ENCODE measurements at places on chromosomes 1 and 21.

- DNase-seq = no peak
These were observed 319.4 kb upstream of the NFIA start for GRCh38 chr1:60762911-60763310.

GRCh38 chr1:20153000-20153418 lies 13.9 kb downstream of the PLA2G2F start:
- no peak for DNase-seq

DNA sequence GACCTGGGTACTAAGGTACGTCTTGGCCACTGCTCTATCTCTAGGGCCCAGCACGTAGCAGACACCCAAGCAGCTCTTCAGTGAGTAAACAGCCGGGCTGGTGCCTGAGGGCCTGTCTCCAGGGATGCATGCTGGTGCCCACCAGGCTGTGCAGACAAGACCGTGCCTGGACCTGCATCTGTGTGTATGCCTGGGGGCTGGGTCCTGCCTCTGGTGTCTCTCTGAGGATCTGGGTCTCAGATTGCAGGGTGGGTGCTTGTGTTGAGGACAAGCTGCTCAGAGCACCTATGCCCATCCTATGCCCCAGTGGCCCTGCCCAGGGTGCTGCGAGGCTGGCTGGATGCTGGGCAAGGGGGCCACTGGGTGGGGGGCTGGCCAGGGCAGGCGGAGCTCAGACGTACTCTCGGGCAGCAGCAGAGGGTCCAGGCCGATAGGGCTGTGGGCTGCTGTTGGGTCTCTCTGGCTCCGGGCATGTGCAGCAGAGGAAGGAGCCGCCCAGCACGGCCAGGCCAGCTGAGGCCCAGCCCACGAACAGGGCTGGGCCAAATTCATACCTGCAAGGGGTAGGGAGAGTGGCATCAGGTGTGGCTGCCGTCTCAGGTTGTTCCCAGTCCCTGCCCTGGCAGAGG lies 4.4 kb downstream of the CLDN19 start:
- DNase-seq = no peak

DNA sequence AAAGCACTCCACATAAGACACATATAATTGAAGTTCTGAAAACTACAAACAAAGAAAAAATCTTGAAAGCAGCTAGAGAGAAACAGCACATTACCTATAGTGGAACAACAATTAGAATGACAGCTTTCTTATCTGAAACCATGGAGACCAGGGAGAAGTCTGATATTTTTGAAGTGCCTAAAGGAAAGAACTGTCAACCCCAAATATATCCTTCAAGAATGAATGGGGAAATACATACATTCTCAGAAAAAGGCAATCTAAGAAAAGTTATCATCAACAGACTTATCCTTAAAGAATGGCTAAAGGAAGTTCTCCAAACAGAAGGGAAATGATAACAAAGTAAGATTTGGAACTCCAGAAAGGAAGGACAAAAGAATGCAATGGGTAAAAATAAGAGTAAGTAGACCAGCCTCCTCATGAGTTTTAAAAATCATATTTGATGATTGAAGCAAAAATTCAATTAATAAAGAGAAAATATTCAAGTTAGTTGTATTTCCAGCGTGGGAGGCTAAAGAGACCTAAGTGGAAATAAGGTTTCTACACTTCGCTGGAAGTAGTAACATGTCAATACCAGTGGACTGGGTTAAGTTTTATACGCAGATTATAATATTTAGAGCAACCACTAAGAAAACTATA lies 170.8 kb upstream of the SAMSN1 start:
- DNase-seq = no peak

- DNase-seq = no peak
These were observed 105.1 kb downstream of the ITSN1 start for GRCh38 chr21:33747420-33747819.

- DNase-seq = no peak
These were observed 21.6 kb downstream of the NAV1 start for GRCh38 chr1:201560328-201561194.

GRCh38 chr1:30414086-30414850 lies 309.1 kb downstream of the MATN1 start:
- no peak for DNase-seq

DNA sequence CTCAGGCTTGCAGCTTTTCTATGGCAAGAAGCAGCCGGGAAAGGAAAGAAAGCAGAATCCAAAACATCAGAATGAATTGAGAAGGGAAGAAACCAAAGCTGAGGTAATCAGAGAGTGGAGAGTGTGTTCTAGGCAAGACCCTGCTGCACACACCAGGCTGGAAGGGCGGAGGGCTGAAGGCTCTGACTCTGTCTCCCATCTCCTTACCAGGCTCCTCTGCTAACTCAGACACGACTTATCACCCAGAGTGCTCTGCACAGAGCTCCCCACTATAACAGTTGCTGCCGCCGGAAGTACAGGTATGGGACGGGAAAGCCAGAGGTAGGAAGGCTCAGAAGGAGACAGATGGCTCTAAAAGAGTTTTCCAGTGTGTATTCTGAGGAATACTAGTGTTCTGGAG lies 1.2 kb downstream of the SCNM1 start:
- no peak for DNase-seq

DNA sequence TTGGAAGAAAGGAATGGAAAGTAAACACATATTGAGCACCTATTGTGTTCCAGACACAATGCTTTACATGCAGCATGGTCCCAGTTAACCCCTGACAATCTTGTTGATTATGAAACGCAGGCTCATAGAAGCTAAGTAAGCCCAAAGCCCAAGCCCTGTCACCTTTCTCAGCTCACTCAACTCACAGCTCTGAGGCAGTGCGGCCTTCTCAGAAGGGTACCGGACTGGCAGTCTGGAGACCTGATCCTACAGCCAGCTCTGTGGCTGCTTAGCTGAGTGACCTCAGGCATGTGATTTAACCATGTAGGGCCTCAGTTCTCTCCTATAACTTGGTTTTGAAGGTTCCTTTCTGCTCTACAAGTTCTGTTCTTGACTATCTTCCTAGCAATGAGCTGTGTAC lies 464 bp upstream of the RNASEL start:
- no peak for DNase-seq

GRCh38 chr1:17831597-17831996 lies 76.5 kb downstream of the ACTL8 start:
- DNase-seq = no peak
